ENCODE measurements at places on chromosomes 7 and 10. TPM values are rescaled to one million over a fixed set of nuclear protein-coding genes. Genes with fewer than 3 reads are reported as not detected.

Gene TUBAL3
- total RNA-seq, result not detected

Gene THNSL1
- total RNA-seq, result 1.8 TPM

Gene GPC2
- total RNA-seq, result 3.2 TPM

Gene SLC18A3
- not detected for total RNA-seq

Gene OR2A42
- total RNA-seq, result not detected

Gene PIK3AP1
- total RNA-seq, result 0.10 TPM

Gene PNLIPRP1
- total RNA-seq, result not detected

Gene GRM3
- total RNA-seq, result not detected

Gene MNX1
- 0.10 TPM for total RNA-seq

Gene LEP
- total RNA-seq, result not detected

Gene SLC13A1
- total RNA-seq, result not detected

Gene SPDYE2B
- not detected for total RNA-seq

Gene UTF1
- not detected for total RNA-seq

Gene ARMC10
- 28.6 TPM for total RNA-seq

Gene COL28A1
- total RNA-seq, result not detected

Gene HERPUD2
- 37.2 TPM for total RNA-seq

Gene ADCYAP1R1
- total RNA-seq, result not detected

Gene PDE6C
- not detected for total RNA-seq

Gene GNAI1
- total RNA-seq, result 20.0 TPM

Gene NEUROG3
- not detected for total RNA-seq

Gene TMEM236
- total RNA-seq, result 0.48 TPM

Gene TLX1
- not detected for total RNA-seq

Gene WIPF3
- not detected for total RNA-seq

Gene KIAA1217
- total RNA-seq, result 27.3 TPM

Gene IDI2
- not detected for total RNA-seq

Gene PTPN20
- total RNA-seq, result 0.39 TPM

Gene PIP
- not detected for total RNA-seq

Gene PNLIPRP2
- not detected for total RNA-seq

Gene MET
- total RNA-seq, result 24.2 TPM

Gene TRIM50
- total RNA-seq, result not detected

Gene VSTM4
- 0.35 TPM for total RNA-seq

Gene UMAD1
- 9.9 TPM for total RNA-seq

Gene SPDYE9
- not detected for total RNA-seq

Gene PTPRE
- total RNA-seq, result 49.3 TPM

Gene CARD11
- 3.5 TPM for total RNA-seq

Gene RASA4B
- total RNA-seq, result 12.1 TPM

Gene ACTR3C
- 0.53 TPM for total RNA-seq

Gene TAF3
- total RNA-seq, result 6.5 TPM

Gene NUTM2E
- total RNA-seq, result 0.19 TPM

Gene SPDYE6
- total RNA-seq, result not detected

Gene NPS
- not detected for total RNA-seq

Gene GPR141
- total RNA-seq, result not detected

Gene BTBD16
- not detected for total RNA-seq

Gene BLNK
- total RNA-seq, result not detected

Gene CFAP43
- 0.18 TPM for total RNA-seq

Gene IGFBP1
- not detected for total RNA-seq

Gene TEX47
- total RNA-seq, result not detected

Gene LRRC17
- 71.4 TPM for total RNA-seq

Gene CLCN1
- not detected for total RNA-seq

Gene CNNM1
- total RNA-seq, result not detected

Gene TAS2R3
- total RNA-seq, result not detected

Gene ZPBP
- not detected for total RNA-seq

Data from glomerular endothelial cell (primary cell).